Caudate nucleus (tissue), 63 donors: ENCODE measurements at places on chromosomes 12 and 14.

DNA sequence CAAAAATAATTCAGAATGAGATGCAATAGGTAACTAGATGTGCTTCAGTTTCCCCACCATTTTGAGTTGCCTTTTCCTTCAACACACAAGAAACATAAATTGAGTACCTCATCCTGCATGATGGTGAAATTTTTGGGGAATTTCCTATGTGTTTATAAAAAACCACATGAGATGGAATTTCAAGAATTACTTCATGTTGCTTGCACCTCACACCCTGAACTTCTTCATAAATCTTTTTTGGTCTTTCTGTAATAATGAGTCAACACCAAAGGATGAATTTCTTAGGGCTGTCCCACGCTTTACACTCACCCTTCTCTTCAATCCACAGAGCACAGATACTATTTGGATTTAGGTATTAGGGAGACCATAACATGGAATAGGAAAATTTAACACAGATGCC lies 22.6 kb upstream of the LUM start:
- no peak for DNase-seq

- DNase-seq = no peak
Measured at GRCh38 chr14:68394764-68395143, 398.1 kb downstream of the ZFP36L1 start.

- no peak for DNase-seq
Measured at GRCh38 chr14:54395716-54396115, 1.1 kb upstream of the CDKN3 start.

GRCh38 chr12:109645194-109645593 lies 68.4 kb upstream of the FAM222A start:
- no peak for DNase-seq

- DNase-seq = no peak
Measured at GRCh38 chr14:22671622-22672021, 27.5 kb upstream of the OR6J1 start.

DNA sequence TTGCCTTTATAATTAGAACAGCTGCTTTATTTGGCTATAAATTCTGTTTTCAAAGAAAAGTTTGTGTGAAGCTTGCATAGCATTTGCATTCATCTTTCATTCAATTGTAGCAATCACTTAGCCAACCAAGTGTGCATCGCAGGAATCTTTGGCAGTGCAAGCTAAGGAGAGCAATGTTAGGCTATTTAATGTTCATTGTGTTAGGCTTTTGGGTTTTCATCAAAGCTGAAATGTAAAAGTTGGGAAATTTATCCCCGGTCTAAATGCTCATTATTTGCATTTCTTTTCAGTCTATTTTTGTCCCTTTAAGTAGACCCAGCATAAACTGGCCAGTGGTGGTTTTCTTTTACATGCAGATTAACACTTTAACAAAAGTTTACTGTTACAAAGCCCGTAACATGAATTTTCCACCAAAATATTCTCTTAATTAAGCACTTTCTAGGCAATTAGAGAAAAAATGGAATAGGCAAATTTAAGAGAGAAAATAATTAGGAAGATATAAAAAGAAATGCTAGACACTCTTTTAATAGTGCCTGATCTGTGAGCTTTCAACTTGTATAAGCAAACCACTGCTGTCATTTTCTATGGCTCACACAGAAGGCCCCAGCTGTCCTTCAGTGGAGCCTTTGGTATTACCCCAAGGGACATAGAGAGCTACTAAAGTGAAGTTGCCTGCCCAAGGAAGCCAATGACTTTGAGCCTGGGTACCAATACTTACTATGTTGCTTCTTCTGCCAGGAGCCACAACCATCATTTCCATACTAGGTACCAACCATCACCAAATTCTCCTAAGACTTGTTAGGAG lies 898.9 kb upstream of the SEL1L start:
- DNase-seq = no peak

DNA sequence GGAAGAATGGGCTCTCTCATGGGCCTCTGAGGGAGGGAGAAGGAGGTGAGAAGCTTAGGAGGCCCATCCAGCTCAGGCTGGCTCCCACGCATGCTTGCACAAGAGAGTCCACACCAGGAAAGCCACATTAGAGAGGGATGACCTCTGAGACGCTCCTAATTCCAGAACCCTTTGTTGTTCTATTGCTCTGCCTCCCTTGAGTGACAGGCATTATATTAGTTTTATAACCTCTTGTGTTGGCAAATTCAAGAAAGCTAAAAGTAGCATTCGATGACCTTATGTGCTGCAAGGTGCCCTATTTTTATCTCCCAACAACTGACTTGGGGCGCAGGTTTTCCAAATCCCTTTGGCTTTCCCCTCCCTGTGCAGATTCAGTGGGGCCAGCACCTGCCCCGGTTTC lies 190.1 kb downstream of the KSR2 start:
- DNase-seq = no peak

- DNase-seq = no peak
Measured at GRCh38 chr14:41285186-41285748, 321.4 kb upstream of the LRFN5 start.

GRCh38 chr14:79614448-79614847 lies 596.9 kb downstream of the DIO2 start:
- no peak for DNase-seq
